ENCODE measurements at places on chromosomes 1 and 21. TPM values are rescaled to one million over a fixed set of nuclear protein-coding genes. Genes with fewer than 3 reads are reported as not detected.

Gene MATN1
- 1.1 TPM for polyA plus RNA-seq

Gene SHCBP1L
- 0.35 TPM for polyA plus RNA-seq

Gene TADA1
- polyA plus RNA-seq: 12.5 TPM

DNA sequence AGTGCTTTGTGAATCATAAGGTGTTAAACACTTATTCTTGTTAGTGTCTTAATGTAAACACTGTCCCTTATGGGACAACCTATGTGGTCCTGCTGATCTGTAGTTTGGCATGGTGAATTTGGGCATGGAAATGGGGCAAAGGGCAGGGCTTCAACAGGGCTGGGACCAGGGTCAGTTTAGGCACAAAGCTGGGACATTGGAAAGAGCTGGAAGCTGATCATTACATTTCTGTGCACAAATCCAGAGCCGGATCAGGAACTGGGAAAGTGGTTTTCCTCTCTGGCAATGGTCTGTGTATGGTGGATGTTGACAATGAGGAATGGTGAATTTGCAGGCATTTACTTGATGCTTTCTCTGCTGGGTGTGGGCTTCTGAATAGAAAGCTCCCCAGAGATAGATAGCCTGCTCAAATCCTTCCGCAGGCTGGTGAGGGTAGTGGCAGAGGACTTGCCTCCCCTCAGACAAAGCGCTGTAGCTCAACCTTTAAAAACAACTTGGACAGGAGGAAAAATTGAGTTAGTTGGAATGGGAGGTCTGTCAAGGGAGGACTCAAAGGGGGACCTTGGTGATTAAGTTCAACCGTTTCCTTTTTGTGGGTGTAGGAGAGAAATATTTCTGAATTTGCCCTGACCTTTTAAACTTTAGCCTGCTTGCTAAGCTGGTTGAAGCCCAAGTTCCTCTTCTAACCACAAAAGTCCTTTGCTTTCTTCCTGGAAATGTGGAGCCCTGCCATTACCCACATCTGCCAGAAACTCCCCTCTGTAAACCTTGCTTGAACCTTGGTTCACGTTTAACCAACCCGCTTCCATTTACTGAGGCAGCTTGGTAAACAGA, 35.3 kb downstream of the HLX start:
- DNase-seq: no peak

Gene SYTL1
- polyA plus RNA-seq: 0.49 TPM

GRCh38 chr1:79550402-79550801, 543.9 kb upstream of the ADGRL4 start:
- DNase-seq: no peak

Gene PROK1
- polyA plus RNA-seq: not detected

DNA sequence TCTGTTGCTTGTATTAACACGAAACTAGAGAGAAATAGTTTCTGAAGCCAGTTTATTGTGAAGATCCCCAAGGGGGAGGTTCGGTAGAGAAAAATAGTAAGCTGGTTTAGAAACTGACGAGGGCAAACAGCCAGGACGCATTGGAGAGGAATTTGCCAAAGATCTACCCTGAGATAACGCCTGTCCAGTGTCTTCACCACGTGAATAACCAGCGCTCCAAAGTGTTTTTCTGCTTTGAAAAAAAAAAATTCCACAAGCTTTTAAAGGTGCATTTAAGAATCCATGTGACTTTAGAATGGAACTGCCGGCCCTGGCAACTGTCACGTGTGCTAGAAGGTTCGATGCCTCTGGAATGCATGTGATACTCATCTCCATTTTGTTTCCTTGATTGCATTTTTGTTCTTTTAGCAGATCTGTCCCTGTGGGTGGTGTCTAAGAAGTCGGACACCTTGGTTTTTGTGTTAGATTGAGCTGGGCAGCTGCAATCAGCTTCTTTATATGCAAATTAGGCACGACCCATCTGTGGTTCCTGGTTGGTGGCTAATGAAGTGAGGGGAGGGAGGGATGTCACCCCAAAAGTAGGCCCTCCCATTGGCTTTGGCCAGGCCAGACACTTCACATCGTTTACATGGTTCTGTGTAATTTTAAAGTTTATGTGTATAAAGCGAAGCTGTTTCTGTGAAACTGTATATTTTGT, 1.3 kb upstream of the THAP3 start:
- DNase-seq: no peak

Gene ABCA4
- 0.59 TPM for polyA plus RNA-seq

Gene FMN2
- polyA plus RNA-seq: 0.52 TPM
